ELR (cell line): ENCODE measurements at places on chromosomes 3 and 15.

DNA sequence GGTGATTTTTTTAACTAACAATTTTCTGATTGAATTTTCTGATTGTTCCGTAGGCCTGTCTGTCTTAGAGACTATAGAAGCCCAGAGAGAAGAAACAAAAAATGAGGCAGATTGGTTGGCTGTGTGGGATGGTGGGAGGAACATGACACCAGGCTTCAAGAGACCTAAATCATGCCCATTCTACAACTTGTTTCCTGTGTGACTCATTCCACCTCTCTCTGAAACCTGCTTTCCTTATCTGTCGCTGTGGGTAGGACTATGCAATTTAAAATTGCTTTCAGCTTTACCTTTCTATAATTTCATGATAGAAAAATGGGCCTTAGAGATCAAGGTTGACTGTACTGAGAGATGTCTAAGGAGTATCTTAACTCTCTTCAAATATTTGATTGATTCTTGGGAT lies 44.5 kb downstream of the OXNAD1 start:
- peak; percentile 72 for DNase-seq

DNA sequence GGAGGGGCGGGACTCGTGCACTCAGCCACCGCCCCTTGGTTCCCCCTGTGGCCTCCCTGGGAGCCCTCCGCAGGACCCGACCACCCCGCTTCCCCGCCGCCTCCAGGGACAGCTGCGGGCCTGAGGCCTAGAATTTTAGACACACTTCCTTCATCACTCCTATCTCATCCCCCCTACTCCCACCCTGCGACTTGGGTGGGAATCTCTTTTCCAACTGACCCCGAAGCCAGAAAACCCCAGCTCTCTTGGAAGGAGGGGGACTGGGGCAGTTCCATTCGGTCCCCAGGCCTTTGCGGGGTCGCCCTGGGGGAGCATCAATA lies 289 bp upstream of the TFDP2 start:
- DNase-seq = no peak

GRCh38 chr15:43208052-43209002 lies 12.5 kb downstream of the EPB42 start:
- no peak for DNase-seq

GRCh38 chr3:16480861-16481545 lies 32.5 kb downstream of the RFTN1 start:
- DNase-seq = peak; percentile 66

DNA sequence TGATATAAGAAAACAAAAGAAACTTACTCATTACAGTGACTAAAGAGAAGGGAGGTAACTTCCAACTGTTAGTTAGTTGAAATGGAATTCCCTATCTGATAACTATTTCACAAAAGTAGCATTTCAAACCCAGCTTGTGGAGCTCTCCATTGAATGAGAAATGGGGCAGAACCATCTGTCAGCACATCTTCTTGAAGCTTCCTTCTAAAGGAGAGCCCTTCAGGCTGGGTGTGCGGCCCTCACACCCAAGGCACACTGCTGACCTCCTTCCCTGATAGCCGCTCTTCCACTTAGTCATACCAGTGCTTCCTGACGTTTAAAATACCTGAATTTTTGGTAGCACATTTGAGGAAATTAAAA lies 28.1 kb upstream of the VEPH1 start:
- DNase-seq = peak; percentile 71

DNA sequence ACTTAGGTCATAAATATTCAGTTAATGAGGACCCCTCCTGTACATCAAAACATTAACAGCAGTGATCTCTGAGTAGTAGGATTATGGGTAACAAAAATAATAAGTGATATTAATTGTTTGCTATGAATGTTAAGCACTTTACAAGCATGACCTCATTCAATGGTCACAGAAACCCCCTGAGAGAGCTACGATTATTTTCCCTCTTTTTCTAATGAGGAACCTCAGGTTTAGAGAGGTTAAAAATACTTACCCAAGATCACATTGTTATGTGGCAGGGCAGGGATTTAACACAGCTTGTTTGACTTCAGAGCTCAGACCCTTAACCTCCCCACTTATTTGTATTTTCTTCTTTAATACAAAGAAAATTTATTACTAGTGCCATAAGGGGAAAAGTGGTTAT lies 228.2 kb downstream of the TBL1XR1 start:
- DNase-seq = no peak

DNA sequence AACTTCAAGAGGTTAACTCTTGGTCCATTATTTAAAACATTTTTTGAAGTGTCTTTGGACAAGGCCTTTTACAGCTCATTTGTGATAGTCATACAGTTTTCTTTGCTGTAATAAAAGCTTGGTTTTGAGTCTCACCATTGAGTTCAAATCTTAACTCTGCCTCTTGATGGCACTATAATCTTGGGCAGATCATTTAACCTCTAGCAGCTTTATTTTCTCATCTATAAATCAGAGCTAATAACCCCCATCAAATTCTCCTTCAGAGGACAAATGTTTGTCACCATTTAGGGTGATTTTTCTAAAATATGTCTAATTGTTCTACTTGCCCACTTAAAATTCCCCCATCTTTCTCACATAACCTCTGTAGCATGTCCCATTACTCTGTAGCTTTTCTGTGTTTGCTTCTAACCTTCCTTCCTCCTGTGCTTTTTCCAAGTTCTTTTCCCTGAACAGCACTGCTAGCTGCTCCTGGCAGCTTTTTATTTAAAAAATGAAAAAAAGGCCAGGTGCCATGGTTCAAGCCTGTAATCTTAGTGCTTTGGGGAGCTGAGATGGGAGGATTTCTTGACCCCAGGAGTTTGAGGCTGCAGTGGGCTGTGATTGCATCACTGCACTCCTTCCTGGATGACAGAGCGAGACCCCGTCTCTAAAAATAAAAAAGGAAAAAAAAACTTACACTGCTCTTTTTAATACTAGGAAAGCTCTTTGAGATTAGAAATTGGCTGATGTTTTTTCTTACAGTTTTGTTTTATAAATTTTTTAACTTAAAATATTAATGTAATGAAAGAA lies 28.5 kb downstream of the UBE2E1 start:
- DNase-seq = no peak

- peak; percentile 6 for DNase-seq
Observed at GRCh38 chr15:88704791-88705768, 66.3 kb downstream of the ISG20 start.

GRCh38 chr15:46456456-46456855 lies 821.6 kb downstream of the SQOR start:
- no peak for DNase-seq

- no peak for DNase-seq
Observed at GRCh38 chr3:100299016-100299415, 35.5 kb upstream of the NIT2 start.

DNA sequence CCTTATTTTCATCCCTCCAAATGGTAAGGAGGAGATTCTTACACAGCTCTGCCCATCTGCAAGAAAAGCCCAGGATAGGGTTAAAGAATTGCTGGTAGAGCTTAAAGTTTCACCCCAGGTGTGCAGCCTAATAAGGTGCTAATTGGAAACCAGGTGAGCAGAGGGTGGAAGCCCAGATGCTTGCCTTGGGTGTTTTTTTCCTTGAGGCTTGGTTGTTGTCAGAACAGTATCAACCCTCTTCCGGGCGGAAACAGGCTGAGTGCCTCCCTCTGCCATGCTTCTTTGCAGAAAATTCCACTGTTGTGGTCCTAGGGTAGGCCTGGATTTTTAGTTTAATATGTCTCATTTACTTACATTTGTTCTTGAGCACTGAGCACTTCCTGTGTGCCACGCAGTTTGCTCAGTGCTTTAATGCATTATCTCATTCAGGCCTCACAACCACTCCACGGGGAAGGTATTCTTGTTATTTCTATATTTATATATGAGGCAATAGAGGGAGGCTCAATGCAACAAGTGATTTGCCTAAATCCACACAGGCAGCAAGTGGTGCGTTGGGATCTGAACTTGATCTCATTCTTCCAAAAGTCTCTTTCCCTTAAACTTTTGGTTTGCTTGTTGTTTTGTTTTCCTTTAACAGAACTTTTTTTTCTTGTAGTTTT lies 115.0 kb upstream of the LRIG1 start:
- no peak for DNase-seq

- no peak for DNase-seq
Observed at GRCh38 chr3:194246709-194247349, 104.3 kb downstream of the CPN2 start.

GRCh38 chr3:195319060-195319459 lies 48.1 kb upstream of the XXYLT1 start:
- DNase-seq = no peak

- DNase-seq = no peak
Observed at GRCh38 chr3:16888356-16888755, 3.6 kb downstream of the PLCL2 start.

DNA sequence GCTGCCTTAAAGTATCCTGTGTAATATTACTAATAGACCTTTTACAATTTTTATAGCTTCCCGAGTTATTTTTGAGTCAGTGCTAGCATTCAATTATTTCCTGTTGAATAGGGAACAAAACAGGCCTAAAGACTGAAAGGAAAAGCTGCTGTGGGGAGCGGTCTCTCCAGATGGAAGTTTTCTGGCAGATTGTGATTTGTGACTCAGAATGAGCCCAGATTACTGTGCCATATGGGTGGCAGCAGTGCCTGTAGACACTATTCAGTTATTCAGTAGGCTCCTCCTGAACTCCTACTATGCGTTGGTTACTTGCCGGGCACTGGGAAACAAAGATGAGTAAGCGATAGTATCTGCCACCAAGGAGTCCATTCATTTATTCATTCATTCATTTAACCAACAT lies 211.8 kb downstream of the CHST2 start:
- DNase-seq = peak; percentile 18

GRCh38 chr15:76343313-76343996 lies 6.9 kb downstream of the ISL2 start:
- no peak for DNase-seq

GRCh38 chr3:129563850-129564535 lies 21.0 kb downstream of the H1-8 start:
- no peak for DNase-seq

DNA sequence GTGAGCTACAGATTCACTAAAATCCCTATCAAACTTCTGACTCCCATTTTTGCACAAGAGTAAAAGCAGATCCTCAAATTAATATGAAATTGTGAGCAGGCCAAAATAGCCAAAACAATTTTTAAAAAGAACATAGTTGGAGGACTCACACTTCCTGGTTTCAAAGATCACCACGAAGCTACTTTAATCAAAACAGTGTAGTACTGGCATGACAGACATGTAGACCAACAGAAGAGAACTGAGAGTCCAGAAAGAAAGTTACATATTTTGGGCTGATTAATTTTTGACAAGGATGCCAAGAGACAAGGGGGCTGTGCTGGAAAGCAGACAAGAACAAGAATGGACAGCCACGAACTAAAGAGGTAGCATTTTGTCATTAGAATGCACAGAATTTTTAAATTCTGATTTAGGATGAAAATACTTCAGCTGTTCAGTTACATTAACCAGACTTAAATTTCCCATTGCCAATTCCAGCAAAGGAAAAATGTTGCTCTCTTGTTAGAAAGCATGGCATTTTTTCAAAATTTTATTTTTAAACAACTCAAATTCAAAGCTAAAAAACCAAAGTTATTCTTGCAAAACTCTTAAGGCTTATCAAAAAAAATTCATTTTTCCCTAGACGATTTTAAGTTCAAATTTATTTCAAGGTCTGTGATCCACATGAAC lies 14.0 kb downstream of the RYK start:
- no peak for DNase-seq

- no peak for DNase-seq
Observed at GRCh38 chr3:14744556-14744955, 69.6 kb downstream of the C3orf20 start.

DNA sequence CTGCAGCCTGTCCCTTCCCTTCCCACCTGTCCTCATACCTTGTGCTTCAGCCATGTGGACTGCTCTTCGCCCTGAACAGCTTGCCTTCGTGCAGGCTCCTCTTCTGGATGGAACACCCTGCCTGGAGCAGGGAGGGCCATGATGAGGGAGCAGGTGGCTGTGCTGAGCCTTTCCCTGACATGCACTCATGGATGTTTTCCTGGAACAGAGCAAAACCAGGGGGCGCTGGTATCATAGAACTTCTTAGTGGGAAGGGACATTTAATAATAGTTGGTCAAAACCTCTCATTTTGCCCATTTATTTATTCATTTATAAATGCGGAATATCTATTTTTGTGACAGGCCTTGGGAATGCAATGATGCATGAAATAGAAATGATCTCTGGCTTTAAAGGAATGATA lies 149.3 kb downstream of the CACNA1D start:
- peak; percentile 5 for DNase-seq

- DNase-seq = no peak
Observed at GRCh38 chr3:153397794-153398193, 235.8 kb downstream of the RAP2B start.

DNA sequence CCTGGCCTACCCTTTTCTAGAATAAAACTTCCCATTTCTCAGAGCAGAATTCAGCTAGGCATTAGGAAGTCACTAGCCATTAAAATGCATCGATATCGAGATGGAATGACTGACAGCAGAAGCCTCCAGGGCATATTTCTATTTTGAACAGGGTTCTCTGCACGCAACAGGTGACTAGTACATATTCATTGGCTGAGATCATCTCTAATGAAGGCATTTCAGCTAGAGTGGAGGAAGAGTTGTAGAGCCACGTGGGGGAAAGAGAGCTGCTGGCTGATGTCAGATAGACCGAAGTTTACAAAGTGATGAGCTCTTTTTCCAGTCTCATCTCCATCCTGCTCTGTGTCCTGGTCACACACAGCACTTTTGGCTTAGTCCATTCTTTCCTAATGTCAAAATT lies 7.5 kb downstream of the TMEM40 start:
- peak; percentile 86 for DNase-seq

DNA sequence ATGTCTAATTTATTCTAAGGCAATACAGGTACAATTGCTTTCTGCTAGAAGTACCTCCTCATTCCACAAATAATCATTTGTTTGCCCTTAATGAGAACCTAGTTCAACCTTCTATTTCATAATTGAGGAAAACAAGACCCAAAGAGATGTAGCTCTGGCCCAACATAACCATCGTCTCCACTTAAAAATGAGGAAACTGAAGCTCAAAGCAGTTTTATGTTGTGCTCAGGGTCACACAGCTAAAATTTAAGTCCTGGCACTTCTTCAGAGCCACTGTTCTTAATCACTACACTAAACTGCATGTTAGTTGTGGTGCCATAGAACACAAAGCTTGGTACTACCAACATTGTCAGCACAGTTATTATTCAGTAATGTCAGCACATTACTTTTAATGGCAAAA lies 108.0 kb downstream of the SERPINI1 start:
- no peak for DNase-seq
